H7 (cell line): ENCODE measurements at places on chromosomes 12 and 14.

GRCh38 chr14:91866511-91867295, 633 bp downstream of the TC2N start:
- DNase-seq, result no peak

DNA sequence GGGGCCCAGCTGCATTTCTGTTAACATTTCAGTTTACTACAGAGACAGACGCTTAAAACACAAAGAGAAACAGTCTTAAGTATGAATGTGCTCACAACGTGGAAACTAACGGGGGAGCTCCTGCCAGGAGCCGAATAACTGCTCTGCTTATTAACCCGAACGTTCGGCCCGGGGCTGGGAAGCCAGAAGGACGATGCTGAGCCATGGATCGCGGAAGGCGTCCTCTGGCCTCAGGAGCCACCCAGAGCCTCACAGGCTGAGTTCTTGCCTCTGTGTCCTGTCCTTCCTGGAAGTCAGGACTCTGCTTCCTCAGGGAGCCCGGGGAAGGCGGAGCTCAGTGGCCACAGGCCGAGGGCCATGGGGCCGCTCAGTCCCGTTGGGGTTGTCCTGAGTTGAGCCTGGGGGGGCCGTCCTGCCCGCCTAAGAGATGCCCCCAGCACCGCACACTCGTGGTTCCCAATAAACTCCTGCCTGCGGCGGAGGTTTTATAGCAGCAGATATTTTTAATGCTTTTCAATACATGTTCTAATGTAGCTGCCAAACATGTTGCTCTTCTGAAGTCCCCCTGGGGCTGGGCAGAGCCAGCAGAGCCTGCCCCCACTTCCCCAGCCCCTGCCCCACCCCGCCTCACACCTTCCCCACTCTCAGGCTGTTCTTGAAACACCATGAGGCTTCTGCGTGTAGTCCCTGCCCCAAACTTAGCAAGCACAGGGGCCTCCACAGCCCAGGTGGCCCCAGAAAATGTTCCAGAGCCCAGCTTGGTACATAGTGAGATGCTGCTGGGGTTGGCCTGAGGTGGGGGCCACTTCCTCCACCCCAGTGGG, 3.4 kb upstream of the TEX22 start:
- no peak for DNase-seq

- no peak for DNase-seq
These were observed 28.2 kb upstream of the STAB2 start for GRCh38 chr12:103558879-103559278.

DNA sequence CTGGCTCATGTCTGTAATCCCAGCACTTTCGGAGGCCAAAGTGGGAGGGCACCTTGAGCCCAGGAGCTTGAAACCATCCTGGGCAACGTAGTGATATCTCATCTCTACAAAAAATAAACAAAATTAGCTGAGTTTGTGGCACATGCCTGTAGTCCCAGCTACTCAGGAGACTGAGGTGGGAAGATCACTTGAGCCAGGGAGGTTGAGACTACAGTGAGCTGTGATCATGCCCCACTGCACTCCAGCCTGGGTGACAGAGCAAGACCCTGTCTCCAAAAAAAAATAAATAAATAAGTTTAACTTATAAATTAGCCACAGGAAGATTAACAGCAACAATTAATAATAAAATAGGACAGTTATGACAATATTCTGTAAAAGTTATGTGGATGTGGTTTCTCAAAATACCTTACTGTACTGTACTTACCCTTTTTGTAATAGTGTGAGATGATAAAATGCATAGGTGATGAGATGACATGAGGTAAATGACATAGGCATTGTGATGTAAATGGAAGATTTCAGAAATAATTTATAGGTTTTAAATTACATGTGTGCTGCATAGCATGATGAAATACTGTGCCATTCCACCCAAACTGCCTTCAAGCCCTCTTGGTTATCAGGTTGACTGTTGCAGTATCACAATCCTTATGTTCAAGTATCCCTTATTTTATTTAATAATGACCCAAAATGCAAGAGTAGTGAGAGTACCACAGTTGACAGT, 22.0 kb downstream of the USP15 start:
- no peak for DNase-seq

- no peak for DNase-seq
These were observed 27.7 kb upstream of the CAND1 start for GRCh38 chr12:67241482-67241881.

DNA sequence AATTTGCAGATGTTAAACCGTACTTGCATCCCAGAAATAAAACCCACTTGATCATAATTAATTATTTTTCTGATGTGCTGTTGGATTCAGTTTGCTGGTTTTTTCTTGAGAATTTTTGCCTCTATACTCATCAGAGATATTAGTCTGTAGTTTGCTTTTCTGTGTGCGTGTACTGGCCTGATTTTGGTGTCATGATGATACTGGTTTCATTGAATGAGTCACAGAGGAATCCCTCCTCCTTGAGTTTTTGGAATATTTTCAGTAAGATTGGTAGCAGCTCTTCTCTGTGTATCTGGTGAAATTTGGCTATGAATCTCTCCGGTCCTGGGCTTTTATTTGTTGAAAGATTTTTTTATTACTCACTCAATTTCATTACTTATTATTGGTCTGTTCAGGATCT, 100.4 kb upstream of the PMCH start:
- DNase-seq, result no peak

DNA sequence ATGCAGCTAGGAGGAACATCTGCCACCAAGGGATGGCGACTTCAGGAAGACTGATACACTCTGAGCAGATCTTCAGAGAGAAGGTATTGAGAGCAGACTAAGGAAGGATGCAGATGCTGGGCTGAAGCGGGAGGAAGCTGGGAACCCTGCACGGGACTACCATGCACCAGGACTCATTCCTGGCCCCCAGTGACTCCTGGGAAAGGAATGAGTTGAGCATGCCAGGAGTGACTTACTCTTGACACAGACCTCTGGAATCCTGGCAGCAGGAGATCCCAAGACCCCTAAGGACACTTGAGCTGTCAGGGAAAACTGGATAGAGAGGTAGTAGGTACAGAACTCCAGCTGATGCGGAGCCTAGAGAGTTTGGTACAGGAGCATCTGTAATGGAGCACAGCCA, 336.1 kb downstream of the RPS29 start:
- DNase-seq, result no peak

DNA sequence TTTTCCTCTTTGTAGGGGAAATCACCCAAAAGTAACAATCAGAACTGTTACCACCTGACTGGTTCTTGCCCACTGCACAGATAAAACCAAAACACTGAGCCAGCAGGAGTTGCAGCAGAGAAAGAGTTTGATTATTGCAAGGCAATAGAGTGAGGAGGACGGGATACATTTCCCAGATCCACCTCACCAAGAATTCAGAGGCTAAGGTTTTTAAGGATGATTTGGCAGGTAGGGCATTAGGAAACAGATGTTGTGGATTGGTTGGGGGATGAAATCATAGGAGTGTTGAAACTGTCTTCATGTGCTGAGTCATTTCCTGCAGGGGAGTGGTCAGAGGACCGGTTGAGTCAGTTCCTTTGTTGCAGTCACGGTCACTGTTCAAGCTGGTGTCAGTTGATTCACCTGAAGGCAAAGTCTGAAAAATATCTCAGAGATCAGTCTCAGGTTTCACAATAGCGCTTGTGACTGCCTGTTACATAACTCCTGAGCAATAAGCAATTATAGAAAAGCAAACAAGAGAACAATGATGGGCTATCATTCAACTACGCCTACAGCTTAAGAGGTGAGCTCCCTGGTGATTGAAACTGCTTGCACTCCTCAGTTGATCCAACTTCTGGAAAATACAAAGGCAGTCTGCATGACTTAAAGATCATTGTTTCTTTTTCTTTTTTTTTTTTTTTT, 20.3 kb upstream of the AMN1 start:
- DNase-seq, result peak; percentile 59

DNA sequence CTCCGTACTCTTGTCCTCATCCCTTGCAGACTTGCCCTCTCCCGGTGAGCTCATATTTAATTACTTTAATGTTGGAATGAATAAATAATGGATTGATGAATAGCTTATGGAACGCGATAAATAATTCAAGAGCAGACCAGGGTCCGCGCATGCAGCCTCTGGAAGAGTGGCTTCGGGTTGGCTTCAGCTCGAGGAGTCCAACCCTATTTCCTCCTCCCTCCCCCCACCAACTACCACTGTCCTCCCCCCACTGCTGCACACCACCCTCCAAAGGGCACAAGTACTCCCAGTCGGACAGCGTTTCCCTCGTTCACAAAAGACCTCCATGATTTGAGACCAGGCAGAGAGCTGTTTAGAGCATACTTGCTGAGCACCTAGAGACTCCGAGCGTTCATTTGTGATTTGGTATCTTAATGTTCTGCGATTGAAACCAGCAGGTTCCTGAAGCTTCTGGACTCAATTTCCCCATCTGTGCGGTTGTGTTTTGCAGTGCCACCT, 647 bp upstream of the SIX1 start:
- peak; percentile 61 for DNase-seq

DNA sequence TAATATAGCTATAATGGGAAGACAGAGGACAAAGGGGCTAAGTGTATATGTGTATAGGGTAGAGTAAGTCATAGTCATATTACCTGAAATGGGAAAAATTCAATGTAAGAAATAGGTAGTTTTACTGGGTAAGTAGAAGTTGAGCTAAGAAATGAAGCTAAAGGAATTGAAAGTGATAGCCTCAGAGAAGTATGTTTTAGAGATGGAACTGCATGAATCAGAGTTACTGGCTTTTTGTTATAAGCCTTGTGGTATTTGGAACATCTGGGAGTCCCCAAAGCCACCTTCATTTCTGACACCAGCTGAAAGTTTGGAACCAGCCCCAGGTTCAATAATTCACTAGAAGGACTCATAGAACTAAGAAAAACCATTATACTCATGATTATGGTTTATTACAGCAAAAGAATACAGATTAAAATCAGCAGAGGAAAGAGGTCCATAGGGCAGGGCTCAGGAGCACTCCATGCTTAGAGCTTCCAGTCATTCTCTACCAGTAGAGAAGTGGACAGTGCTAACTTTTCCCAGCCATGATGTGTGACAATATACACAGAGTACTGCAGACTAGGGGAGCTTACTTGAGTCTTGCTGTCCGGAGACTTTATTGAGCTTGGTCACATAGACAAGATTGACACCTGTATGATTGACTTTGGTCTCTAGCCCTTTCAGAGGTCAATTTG, 9.8 kb upstream of the IFNG start:
- no peak for DNase-seq

DNA sequence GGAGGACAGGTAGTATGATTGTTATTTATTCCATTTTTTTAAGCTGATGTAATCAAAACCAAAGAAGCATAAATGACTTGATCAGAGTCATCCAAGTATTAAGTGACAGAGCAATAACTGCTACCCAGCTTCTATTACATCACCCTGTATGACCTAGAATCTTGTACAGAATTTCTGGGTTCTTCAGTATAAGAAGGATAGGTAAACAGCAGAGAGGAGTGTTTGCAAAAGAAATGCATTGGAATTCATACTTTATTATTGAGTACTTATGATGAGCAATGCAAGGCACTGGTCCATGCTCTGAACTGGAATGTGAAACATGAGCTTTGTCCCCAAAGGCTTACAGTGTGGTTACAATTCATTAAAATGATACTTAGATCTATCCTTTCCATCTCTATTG, 916.8 kb downstream of the DIO2 start:
- DNase-seq, result no peak

DNA sequence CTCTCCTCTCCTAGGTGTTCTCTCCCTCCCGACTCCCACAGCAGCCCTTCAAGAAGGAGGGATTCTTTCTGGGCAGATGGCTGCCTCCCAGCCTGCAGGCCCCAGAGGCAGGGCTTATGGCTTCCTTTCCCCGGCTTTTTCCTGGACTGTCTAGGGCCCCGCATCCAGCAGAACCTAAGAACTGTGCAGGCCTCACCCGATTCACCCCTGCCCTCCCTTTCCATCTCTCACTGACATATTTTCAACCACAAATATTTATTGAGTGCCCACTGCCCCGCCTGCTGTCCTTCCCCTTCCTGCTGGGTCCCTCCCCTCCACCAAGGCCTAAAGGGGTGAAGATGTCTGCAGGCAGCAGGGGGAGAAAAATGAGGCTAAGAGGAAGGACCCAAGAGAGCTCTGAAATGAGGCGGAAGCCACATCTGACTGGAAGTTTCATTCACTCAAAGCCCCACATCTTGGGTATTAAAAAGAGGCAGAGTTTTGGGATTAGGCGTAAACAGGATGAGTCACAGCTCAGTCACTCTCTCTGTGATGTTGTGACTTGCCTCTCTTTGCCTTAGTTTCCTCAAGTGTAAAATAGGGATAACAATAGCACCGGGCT, 2.9 kb downstream of the SCNN1A start:
- DNase-seq, result peak; percentile 65

- no peak for DNase-seq
These were observed 1057.7 kb upstream of the TMEM132C start for GRCh38 chr12:127209318-127209717.
